ENCODE measurements at places on chromosomes 4 and X.

GRCh38 chrX:145502670-145503069, 255.4 kb downstream of the SPANXN1 start:
- no peak for DNase-seq

DNA sequence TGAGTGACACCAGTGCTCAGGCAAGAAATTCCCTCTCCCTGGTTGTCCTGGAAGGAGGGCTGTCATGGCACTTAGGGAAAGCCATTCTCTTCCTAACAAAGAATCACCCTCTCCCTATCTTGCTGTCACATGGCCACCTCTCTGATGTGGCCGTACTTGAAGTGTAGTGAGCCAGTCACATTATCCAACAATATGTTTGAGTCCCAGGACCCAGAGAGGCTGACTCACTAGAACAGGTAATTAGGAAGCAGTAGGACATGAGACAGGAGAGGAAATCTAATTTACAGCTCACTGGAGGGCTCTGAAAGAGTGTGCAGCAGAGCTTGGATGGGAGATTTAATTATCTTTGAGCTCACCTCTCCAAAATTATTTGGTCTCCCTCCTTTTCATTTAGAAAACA, 299.1 kb downstream of the ARHGAP24 start:
- no peak for DNase-seq

DNA sequence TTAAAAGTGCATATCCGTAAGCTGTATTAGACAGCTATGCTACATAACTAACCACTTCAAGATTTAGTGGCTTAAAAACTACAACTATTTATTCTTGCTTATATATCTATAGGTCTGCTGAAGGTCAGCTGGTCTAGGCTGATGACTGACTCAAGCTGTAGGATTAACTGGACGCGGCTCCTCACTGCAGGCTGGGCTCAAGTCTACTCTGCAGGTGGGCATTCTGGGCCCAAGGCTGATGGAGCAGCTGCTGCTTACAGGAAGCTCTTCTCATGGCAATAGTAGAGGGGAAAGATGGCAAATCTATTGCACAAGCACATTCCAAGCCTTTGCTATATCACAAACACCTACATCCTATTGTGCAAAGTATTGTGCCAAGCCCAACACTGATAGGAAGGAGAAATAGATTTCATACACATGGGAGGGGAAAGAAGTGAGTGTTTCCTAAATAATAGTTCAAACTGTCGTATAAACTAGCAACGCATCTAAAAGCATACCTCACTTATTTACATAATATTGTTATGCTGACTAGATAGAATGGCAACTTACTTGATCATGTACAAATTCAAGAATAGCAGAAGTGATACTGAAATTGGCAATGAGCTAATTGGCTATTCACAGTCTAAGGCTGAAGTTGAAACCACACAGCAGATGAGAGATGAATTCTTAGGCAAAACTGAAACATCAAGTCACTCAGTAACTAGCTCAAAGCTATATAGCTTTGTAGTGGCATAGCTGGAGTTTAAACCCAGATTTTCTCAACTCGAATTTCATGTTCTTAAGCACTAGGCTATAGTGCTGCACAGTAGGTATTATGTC, 263.8 kb downstream of the NKX6-1 start:
- no peak for DNase-seq

DNA sequence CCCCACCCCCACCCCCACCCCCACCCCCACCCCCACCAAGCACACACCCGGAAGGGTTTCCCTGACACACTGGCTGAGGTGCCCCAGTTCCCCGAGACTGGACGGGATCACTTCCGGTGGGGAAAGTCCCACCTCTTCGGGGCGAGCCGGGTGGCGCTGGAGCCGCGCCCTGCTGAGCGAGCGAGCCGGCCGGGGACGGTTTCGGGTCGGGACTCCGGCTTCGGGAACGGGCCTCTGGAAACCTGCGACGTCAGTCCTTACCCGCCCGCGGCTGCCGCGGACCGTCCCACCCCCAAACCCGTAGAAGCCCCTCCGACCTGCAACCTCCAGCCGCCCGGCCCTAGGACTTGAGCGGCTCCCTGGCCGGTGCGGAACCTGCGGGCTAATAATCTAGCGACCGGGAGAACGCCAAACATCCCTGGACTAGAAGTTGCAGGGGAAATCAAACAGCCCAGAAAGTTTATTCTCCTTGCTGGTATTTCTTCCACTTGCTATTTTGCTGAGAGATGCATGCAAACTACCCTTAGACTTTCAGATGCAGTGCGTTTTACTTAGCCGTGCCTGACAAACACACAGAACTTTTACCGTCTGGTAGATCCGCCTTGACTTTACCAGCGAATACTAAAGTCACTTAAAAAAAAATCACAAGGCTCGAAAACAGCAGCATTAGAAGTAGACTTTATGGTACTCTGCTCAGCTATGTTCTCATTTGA, 991 bp downstream of the RAP2C start:
- peak; percentile 90 for DNase-seq

DNA sequence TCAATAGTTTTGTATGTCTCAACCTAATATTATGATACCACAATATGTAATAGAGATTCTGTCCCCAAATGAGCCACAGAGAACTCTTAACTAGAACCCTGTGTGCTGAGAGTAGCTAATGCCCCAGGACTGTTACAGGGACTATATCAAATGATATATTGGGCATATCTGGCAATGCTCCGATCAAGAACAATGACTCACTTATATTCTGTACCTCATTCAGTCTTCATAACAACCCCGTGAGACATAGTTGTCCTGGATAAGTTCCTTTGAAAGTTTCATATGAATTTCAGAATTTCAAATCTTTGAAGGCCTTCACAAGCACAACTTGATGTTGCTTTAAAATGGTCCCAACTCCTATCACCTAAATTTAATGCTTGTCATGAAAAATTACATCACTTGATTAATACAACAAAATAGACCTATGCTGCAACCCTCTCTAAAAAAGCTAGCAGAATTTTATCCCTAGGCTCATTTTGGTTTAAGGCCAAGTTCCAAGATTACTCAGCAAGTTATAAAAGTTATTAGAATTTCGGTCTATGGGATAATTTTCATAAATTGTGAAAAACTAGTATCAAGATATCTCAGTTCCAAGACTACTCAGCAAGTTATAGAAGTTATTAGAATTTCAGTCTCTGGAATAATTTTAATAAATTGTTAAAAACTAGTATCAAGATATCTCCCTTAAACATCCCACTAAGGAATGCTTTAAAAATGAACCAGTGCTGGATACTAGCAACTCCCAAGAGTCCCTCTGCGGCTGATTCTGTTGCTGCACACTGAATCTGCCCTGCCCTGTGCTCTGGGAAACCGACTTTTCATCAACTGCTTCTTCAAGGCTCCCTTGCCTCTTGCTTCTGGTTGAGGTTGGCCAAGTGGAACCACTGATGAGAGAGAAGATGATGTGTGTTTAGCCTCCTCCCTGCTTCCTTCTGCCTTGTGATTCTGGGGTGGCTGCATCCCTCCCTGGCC, 6.0 kb upstream of the ANXA3 start:
- no peak for DNase-seq

DNA sequence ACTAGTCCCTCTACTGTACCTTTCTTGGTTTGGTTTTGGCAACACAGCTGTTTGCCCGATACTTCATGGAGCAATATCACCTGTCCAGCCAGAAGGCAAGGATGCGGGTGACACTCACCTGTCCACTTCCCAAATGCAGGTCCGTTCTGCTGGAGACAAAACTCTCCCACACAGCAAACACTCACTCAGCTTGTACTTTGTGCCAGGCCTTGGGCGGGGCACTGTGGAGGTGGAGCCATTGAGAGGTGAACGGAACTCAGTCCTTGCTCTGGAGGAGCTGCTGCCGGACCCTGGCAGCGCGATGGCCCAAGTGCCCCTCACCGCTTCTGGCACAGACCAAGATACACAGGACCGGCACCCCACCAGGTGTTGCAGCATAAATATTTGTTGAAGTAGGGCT, 15.3 kb upstream of the HMGB3 start:
- DNase-seq = no peak

GRCh38 chr4:99886146-99886545, 8.1 kb downstream of the LAMTOR3 start:
- no peak for DNase-seq

DNA sequence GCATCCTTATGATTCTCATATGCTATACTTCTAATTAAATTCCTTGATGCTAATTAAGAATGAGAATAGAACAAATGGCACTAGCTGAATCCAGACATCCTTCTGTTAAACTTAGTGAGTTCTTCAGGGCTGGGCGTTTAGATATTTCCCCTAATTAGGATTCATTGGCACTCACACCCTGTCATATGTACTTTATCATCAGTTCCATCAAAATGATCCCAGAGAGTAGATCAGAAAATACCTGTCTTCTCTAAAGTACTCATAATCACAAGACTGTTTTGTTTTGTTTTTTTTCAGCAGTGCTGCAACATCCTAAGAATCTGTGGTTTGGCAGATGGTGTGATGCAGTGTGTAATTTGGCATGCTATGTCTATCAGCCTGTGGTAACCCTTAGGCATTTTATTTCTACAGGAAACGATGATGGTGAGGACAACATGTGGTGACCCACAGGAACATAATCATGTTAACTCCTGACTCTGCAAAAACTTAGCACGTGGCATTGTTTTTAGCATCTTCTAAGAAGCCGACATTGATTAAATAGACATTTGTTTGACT, 2528.4 kb downstream of the ARAP2 start:
- peak; percentile 89 for DNase-seq

DNA sequence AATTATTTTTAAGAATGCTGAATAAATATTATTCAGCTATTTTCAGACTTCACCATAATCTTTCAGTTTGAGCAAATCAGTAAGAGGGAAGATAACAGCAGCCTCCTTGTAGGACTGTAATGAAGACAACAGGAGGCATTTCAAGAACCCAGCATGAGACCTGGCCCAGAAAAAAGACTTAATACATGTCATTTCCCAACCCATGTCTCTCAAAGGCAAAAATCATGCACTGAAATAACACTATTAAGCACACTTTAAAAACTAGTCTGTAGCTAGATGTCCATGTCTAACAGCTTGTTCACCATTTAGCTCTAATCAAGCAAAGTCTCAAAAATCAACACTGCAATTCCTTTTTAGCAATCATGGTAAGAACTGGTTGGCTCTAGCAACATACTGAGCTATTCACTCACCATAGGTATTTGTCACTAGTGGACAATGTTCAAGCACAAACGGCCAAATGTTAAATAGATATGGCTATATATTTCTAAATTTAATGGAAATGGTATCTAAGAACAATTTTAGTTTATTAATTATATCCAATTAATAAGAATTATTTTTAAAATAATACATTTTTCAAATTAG, 109.9 kb downstream of the WDFY3 start:
- DNase-seq = no peak

DNA sequence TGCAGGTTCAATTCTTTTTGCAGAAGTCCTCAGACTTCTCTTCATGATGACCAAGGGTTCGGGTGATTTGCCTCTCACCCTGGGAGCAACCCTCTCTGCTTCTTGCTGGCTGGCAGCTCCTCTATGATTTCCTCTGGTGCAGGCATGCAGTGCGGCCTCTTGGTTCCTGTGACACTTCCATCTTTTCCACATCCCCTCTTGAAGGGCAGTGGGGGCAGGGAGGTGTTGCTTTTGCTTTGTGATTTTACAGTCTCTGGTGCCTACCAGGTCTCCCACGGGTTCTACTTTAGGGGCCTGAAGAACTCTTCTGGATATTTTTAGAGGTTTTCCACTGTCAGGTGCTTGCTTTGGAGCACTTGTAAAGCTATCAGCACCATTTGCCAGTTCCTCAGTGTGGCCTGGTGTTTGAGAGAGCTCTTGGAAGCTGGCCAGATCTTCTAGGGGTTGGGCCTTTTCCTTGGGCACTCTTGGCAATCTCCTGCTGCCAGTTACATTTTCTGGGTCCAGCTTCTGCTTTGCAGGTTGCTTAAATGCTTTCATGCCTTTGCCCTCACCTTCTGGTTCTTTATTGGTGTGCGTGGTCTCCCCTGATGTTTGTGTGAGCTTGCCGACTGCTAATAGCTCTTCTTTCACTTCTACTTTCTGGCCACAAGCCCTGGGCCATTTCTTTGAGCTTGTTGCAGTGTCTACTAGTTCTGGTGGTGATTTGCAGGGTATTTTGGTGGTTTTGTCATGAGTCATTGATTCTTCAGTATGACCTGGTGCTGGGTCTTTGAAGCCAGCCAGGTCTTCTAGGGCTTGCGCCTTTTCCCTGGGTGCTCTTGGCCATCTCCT, 11.5 kb upstream of the CHST7 start:
- no peak for DNase-seq

- no peak for DNase-seq
Observed at GRCh38 chrX:81857192-81857591, 655.3 kb downstream of the SH3BGRL start.

DNA sequence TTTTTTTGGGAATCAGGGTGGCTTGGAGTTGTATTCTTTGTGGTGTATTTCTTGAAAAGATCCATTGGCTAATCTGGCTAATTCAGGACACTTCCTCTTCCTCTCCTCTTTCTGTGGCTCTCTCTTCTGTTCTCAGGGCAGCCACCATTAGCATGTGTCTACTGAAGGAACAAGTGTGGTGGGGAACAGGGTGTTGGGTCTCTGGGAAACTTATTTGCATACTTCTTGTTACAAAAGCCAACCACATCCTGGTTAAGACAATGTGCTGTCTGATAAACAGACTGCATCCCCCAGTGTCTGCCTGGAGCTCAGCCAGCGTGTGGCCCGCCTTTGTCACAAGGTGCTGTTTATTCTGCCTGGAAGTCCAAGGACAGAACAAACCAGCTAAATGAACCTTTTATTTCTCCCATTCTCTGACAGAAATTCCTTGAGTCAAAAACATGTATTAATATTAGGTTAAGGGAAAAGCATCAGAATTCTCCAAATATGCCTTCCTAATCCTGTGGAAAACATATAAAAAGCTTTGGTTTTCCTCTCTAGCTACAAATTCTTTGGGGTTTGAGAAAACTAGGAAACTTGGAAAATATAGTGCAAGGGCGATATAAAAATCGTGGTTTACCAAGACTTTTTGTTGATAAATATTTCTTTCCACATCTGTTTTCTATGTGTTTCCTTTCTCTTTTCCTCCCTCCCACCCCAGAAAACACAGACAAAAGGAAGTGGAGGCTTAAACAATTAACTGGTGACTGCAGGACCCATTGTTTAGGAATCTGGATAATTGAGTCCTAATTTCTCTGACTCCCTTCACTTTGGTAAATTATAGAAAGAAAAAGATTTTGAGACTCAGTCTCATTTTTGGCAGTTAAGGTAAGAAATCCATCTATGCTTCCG, 203.6 kb downstream of the SPRY1 start:
- peak; percentile 29 for DNase-seq

DNA sequence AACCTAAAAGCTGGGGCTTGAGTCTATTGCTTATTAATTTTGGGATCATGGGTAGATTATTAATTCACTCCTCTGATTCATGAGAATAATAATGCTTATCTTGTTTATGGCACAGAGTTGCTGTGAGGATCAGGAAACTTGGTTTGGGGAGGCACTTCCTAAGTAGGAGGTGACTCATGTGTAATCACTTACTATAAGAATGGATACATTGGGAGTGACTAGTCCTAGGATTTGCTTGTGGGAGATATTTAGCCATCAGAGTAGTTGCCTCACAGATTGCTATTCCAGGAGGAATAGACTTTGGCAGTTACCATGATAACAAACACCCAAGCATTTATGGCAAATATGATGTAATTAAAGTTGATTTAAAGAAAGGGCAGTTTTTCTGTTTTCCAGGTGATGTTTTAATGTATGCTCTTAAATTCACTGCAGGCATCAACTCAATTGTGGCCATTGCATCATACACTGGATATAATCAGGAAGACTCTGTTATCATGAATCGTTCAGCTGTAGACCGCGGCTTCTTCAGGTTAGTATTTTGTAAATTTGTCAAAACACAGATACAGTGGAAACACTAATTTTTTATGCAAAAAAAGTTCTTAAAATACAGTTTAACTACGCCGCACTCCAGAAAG, 41.9 kb downstream of the POLR2B start:
- peak; percentile 81 for DNase-seq

Data from fibroblast of skin of scalp (primary cell).